ENCODE measurements at places on chromosomes 7 and 10.

DNA sequence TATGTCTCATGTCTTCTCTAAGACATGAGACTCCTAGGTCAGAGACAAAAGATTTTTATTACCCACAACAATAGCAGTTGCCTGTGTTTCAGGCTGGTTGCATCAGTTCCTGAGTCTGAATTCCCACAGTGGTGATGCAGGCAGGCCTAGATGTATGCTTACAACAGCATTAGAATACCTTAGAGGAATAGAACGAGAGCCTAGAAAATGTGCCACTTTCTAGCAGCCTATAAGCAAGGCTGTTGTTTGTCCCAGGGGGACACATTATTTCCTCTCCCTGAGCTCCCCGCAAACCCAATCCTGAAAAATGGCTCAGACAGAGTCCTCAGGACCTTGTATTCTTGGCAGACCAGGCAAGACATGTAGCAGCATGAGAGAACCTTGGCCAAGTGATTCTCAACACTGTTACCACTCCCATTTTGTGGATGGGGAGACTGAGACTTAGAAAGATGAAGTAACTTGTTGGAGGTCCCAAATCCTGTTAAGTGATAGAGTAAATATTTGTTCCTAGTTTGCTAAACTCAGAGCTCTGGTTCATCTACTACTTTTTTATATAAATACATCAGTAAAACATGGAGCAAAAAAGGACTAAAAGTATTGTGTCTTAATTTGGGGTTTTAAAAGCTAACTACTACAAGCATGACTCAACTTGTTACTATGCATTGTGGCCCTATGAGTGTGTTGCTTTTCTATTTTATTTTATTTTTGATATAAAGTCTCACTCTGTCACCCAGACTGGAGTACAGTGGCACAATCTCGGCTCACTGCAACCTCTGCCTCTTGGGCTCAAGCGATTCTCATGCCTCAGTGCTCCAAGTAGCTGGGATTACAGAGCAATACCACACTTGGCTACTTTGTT, 14.2 kb downstream of the VTI1A start:
- peak; percentile 80 for DNase-seq

- DNase-seq = no peak
Measured at GRCh38 chr10:67815571-67816059, 22.4 kb downstream of the DNAJC12 start.

DNA sequence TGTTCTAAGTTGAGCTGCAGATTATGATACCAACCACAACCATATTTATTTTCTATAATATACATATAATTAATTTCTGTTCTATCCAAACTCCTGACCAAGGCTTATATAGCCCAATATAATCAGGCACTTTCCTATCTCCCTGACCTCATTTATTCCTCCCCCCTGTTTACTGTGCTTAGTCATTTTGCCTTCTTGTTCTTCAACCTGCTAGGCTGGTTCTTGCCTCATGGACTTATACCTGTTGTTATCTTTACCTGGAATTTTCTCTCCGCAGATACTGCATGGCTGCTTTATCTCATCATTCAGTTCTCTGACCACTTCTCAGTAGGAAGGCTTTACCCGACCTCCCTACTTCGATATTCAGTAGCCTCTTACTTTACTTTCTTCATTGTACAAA, 24.9 kb upstream of the FAM3C start:
- no peak for DNase-seq

GRCh38 chr10:101814466-101815071, 3.7 kb downstream of the OGA start:
- DNase-seq = no peak
